ENCODE measurements at places on chromosomes 6 and 20. TPM values are rescaled to one million over a fixed set of nuclear protein-coding genes. Genes with fewer than 3 reads are reported as not detected.

DNA sequence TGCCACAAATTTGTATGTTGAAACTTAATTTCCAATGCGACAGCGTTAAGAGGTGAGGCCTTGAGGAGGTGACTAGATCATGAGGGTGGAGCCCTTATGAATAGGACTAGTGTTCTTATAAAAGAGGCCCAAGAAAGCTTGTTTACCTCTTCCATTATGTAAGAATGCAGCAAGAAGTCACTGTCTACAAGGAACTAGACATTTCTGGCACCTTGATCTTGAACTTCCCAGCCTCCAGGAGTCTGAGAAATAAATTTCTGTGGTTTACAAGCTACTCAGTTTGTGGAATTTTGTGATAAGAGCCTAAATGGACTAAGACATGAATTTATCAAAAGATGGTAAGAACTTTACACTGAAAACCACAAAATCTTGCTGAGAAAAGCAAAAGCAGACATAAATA, 173.6 kb upstream of the SGK1 start:
- H3K4me3 ChIP-seq, result no peak overlapping the region
- H3K4me1 ChIP-seq, result no peaks in the 10 kb centered on the region
- H3K27me3 ChIP-seq, result no peaks in the 10 kb centered on the region
- no peaks in the 10 kb centered on the region for H3K36me3 ChIP-seq
- DNase-seq, result no peak

DNA sequence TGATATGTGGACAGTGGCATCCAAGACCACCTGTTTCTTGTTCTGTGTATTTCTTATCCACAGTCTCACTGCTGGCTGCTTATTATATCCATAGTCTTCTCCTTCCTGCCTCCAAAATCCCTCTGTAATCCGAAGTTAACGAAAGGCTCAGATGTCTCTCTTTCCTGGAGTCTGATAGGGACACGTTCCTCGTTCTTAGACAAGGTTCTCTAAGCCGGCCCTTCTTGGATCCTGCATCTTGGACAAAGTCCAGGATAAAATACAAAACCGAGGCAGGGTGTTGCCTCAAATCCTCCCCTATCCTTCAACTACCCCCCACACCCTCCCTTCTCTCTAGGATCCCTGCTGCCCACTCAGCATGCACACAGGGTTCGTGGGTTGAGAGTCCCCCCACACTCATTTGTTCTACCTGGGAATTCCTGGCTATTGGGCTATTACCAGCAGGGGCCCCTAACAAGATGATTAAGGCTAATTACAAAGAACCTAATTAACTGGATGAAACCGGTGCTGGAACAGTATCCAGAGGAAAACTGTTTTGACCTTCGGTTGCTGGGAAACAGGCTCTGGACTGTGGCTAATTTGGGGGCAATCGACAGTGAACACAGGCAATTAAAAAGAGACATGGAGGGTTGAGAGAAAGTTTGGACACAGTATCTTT, 32.7 kb upstream of the MRPS10 start:
- H3K27me3 ChIP-seq, result no peaks in the 10 kb centered on the region
- DNase-seq, result no peak
- H3K4me1 ChIP-seq, result peaks cover 4% of the 10 kb centered on the region

Gene EYS
- total RNA-seq, result not detected

Gene BFSP1
- 0.23 TPM for total RNA-seq

Gene LRRN4
- total RNA-seq, result not detected

Measured in activated T-cell treated with anti-CD3 and anti-CD28 coated beads, Interleukin-2, amount 50 U/mL, for 72 hours (primary cell).